ENCODE measurements at places on chromosomes 6 and 20.

- no peak for DNase-seq
Observed at GRCh38 chr6:157019733-157020132, 242.6 kb downstream of the ARID1B start.

GRCh38 chr6:109527989-109528388 is 45.0 kb upstream of the ZBTB24 start:
- no peak for DNase-seq

GRCh38 chr6:138597336-138597735 is 98.0 kb upstream of the NHSL1 start:
- DNase-seq, result no peak

GRCh38 chr6:166553563-166554271 is 32.8 kb downstream of the RAMACL start:
- no peak for DNase-seq

- DNase-seq, result no peak
Observed at GRCh38 chr20:52191916-52192718, 538 bp upstream of the ZFP64 start.

- no peak for DNase-seq
Observed at GRCh38 chr6:35296931-35297600, 552 bp upstream of the DEF6 start.

DNA sequence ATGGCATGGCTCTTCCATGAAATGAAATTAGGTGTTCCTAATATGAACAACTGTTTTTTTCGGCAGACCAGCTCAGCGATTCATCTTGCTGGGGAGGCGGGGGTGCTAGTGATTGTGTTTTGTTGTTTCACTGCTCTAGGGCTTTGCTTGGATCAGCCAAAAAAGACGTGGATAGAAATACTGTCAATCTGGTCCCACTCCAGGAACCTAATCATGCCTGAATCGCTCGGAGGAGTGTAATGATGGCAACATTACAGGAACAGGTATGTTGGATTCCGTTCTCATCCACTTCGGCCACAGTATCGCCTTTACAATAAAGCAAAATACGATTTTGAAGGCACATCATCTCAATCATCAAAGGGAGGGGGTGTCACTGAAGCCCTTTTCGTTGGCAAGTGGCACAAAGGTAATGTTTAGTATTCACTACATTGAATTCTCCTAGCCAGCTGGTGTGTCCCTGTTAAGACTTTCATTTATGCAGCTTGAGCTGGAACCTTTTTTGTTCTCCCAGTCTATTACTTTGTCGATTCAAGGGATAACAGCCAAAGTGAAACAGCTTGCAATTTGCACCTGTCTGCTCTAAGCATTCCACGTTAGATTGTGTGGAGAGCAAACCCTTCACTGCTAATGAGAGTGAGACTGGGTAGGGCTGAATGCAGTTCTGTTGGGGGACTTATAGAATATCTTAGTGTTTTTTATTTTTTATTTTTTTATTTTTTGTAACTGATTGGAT is 477.7 kb downstream of the TFAP2A start:
- no peak for DNase-seq

DNA sequence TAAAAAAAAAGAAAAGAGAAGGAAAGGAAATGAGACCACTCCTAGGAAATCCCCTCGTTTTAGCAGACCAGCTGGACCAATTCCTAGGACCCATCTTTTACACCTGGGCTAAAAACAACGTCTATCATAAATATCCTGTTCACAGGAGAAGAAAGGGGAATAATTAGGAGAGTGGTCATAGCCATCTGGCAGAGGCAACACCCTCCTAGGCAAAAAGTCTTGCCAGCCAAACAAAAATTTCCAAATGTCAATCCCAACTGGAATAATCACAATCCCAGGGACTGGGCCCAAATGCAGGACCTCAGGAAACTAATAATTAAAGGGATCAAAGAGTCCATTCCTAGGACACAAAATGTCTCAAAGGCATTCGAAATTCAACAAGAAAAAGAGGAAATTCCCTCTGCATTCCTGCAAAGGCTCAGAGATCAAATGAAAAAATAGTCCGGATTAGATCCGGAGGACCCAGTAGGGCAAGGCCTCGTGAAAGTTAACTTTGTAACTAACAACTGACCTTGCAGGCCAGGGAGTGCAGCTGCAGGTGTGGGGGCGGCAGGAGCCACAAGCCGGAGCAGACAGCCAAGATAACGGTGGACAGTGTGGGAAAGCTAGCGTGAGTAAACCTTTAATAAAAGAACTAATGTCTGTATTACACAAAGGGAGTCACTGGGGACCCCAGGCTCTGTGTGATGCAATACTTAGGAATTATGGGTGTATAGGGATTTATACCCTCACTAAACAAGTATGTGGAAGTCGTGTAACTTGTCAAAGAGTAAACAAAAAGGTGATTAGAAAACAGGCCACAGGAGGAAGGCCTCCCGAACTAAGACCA is 11.7 kb downstream of the LCA5 start:
- DNase-seq, result no peak

DNA sequence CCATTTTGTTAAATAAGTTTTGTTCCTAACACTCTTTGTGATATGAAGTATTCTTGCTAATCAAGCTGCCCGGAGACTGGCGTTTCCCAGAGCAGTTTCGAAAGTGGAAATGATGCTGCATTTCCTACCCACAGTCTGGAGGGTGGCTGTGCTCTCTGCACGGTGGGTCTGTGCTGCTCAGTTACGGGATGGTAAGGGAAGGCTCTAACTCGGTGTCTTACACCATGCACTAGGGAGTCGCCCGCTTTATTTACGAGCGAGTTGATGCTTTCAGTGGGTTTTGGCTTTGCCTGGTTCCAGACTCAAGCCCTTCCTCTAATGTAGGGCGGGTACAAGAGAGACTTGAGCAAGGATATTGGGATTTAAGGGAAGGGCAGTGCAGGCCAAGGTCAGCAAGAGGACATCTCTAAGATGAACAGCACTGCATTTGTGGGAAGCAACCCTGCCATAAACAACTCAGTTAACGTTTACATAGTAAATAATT is 180.1 kb upstream of the AKAP12 start:
- DNase-seq, result no peak

DNA sequence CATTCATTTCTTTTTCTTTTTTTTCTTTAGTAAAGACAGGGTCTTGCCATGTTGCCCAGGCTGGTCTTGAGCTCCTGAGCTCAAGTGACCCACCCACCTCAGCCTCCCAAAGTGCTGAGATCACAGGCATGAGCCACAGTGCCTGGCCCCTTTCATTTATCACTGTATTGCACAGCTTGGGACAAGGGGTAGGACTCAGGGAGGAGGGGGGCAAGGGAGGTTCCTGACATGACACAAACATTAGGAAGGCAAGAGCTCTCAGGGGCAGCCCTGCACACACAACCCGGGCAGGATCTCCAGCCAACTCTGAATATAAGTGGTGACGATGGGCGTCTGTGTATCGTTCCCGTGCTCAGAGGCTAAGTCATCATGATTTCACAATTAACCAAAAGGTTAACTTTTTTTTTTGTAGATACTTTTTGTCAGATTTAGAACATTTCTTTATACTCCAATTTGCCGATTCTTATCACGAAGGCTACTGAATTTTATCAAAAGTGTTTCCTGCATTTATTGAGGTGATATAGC is 19.9 kb downstream of the SLC2A4RG start:
- no peak for DNase-seq
